OCI-M1 (cell line): ENCODE measurements at places on chromosomes 2 and 18.

GRCh38 chr2:217218269-217219163 lies 358.7 kb upstream of the TNP1 start:
- peak; percentile 96 for DNase-seq

DNA sequence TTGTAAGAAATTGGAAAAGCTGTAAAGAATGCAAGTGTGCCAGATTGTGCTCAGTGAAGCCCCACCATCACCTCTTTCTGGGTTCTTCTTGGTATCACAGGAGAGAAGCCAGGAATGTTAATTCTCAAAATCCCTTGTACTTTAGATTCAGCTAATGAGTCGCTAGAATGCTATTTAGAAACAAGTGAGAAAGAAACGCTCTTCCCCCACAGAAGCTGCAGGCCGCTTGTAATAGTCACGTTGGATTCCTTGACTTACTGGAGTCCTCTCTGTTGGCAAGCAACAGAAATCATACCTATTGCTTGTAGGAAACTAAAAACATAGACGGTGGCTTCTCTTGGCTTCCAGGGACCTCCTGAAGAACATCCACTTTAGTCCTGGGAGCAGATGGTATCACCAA lies 375.6 kb upstream of the LRATD1 start:
- DNase-seq: no peak

- DNase-seq: peak; percentile 13
Observed at GRCh38 chr2:238864207-238865014, 16.5 kb downstream of the TWIST2 start.

- no peak for DNase-seq
Observed at GRCh38 chr2:3545788-3546478, 12.2 kb downstream of the RNASEH1 start.

- no peak for DNase-seq
Observed at GRCh38 chr2:74290066-74290465, 53.1 kb downstream of the SLC4A5 start.

DNA sequence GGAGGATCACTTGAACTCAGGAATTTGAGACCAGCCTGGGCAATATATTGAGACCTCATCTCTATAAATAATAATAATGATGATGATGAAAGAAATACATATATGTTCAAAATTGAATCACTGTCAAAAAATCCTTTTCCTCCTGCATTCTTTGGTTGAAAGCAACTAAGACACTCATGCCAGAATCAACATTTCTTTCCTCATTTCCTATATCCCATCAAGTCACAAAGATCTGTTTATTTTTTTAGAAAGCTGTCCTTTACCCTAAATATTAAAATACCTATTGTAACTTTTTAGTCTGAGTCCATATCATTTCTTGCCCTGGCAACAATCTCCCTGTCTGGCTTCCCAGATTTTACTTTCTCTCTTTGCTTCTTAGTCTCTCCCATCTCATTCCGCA lies 31.8 kb upstream of the PPP4R3B start:
- DNase-seq: no peak

DNA sequence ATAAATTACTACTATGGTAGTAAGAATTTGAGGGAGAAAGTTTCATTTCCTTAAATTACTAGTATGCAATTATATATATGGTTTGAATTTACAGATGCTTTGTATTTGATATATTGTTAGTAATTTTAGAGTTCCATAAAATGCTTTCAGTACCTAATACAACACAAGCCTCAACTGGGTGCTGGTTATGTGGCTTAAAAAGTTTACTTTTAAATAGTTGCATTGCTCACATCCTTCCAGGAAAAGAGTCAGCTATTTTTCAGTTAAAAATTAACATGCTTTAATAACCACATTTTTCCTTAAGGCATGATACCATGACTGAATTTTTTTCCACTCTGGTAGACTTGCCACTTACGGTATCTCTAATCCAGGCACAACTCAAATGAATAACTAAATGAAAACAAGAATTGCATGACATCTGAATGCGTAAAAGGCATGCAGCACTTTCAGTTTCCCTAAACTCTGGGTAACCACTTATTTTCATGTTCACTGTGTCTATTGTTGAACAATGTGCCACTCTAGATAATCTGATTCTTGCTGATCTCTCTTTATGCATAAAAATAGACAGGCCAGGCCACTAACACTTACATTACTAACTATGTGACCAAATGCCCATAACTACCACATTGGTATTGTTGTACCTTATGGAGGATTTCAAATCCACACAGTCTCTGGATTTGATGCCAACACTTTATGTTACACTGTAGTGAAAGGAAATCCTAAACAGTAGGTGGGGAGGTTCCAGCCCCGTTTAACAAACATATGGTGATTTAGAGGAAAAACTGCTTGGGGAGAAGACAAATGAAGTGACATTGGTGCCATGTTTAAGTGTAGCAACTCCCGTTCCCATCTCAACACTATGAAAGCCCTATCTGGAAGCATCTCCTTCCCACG lies 35.5 kb upstream of the SLC35F5 start:
- peak; percentile 58 for DNase-seq

GRCh38 chr18:77560341-77560992 lies 310.8 kb downstream of the GALR1 start:
- no peak for DNase-seq

DNA sequence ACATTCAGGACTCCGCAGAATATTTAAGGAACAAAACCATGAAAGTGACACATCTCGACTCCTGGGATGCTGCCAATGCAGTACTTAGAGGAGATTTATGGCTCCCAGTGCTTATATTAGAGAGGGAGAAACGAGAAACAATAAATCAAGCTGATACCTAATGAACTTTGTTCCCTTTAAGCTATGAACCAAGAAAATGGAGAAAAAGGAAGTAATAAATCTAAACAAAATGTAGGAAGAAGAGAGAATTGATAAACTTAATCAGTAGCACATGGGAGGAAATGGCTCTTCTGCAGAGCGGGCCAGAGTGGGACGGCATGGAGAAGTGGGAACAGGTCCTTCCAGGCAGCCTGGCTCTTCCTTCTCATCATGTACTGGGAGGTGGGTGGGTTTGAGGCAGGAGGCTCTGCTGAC lies 42.7 kb downstream of the NPPC start:
- peak; percentile 7 for DNase-seq

- DNase-seq: no peak
Observed at GRCh38 chr2:66649006-66649405, 214.1 kb downstream of the MEIS1 start.

- DNase-seq: no peak
Observed at GRCh38 chr2:143675021-143675420, 545.8 kb downstream of the ARHGAP15 start.

DNA sequence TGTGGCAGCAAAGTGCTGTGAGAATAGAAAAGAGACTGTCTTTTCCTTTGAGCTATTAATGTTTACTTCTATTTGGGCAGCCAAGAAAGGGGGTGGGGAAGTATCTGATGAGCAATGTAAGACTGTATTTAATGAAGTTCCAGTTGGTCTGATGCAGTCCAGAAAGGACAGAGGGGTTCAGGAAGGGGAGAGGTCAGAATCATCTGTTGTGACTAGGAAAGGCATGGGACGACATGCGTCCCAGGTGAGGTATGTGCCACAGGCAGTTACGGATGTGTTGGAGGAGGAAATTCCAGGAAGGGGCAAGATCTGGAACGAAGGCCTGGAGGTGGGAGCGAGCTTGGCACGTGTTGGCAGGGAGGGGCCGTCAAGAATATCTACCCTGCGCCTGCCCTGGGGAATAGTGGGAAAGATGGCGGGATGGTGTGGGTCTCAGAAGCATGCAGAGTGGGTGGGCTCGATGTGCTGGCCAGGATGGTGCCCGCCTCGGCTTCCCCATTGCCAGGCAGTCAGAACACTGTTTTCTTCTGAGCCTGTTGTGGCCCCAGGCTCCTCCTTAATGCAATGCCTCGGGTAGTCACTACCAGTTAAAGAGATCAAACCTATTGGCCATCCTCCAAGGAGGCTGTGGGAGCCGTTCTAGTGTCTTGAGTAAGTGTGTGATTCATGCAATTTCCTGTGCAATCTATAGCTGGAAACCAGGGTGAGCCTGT lies 57.8 kb upstream of the TXNDC2 start:
- peak; percentile 95 for DNase-seq

DNA sequence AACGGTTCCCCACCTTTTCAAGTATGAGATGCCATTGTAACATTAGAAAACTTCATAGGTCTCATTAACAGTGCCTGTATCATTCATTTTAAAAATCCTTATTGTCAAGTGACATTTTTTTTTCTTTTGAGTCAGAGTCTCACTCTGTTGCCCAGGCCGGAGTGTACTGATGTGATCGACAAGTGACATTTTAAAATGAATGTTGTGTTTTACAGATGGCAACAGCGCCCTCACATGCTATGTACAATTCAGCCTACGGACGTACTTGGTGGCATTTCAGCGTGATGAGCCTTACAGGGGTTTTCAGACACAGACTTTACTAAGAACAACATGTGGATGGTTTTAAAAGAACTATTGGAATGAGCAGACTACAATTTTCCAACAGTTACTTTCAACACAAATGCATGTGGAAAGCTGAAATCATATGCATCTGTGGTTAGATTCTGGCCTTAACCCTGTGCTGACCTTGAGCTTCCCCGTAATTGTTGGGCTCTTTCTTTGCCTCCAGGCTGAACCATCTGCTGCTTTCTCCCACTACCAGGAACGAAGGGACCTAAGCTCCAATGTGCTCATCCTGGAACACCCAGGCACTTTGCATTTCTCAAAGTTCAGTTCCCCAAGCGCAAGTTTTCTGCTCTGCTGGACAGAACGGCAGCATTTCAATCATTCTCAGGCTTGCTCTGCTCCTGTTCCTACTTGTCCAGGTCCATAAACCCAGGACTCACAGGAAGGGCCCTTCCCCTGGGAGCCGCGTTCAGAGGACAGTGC lies 119.9 kb upstream of the NDUFV2 start:
- peak; percentile 92 for DNase-seq

DNA sequence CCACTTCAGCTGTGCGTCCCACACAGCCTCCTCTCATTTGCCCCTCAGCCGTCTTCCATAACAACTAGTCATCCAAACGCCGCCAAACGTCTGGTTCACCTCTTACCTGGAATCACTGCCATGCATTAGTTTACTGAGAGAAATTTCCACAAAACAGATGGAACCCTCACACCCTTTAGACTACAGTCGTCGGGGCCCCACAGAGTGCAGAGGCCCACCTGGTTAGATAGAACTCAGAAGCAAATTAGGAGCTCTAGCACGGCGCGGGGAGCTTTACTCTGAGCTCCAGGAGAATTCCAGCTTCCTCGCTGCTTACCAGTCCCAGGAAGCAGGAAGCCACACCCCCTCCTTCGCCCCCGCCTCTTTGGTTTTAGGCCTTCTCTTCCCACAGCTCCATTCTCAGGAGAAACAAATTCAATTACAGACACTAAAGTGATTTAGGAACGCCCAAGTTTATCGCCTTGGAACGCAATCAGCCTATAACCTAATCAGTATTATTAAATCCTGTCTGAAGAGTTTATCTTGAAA lies 9.4 kb downstream of the RNU2-63P start:
- DNase-seq: no peak

DNA sequence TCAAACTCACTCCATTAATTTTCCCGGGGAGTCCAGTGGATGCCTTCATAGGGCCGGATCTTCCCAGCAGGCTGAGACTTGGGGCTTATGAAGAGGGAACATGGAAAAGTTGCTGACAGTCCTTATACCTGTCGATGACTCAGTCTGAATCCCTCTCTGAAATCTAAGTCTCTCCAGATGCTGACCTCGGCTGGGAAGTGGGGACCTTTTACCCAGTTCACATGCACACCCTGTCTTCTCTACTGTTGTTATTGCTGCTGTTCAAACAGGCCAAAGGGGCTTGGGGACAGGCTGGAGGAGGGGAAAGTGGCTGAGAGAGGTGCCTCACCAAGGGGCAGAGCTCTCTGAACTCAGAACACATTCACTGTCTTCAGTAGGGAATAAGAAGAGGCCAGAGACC lies 4.1 kb upstream of the TNP1 start:
- no peak for DNase-seq

- no peak for DNase-seq
Observed at GRCh38 chr2:188023035-188023434, 268.6 kb upstream of the GULP1 start.

GRCh38 chr2:221551864-221552263 lies 20.2 kb downstream of the EPHA4 start:
- DNase-seq: no peak

- no peak for DNase-seq
Observed at GRCh38 chr2:72917138-72917876, at the start of gene EMX1. Gene EMX1, plus strand, starts transcription at chr2:72917519. Its CDS starts 334 bp downstream, at chr2:72917853.

DNA sequence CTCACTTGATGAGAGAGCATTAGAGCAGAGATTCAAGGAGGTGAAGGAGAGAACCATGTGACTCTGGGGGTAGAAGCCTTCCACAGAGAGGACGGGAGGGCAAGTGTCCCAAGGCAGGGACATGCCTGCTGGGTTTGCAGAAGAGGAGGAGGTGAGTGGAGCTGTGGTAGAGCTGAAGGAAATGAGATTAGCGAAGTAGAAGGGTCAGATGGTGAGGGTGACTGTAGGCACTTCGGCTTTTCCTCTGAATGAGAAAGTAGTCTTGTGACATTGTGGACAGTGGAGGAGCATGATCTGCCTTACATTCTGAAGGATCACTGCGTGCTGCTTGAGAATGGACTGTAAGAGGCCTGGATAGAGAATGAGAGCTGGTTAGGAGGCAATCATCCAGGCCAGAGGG lies 126.0 kb downstream of the NXPH2 start:
- peak; percentile 2 for DNase-seq

GRCh38 chr2:9980520-9980919 lies 29.0 kb downstream of the GRHL1 start:
- no peak for DNase-seq

DNA sequence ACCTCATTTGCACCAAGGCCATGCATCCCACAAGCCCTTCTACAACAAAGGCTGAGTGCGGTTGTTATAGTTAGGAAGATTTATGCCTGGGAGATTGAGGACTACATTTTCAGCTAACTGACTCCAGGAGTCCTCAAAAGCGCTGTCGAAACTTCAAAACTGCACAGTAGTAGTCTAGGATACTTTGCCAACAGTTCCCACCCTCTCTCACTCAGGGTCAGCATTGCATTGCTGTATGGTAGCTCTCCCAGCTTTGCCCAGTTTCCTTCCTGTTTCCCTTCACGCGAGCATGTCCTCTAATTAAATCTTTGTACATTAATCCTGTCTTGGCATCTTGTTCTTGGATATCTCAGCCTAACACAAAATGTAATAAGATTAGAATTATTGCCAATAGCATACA lies 420.6 kb upstream of the UBE2E3 start:
- DNase-seq: no peak

DNA sequence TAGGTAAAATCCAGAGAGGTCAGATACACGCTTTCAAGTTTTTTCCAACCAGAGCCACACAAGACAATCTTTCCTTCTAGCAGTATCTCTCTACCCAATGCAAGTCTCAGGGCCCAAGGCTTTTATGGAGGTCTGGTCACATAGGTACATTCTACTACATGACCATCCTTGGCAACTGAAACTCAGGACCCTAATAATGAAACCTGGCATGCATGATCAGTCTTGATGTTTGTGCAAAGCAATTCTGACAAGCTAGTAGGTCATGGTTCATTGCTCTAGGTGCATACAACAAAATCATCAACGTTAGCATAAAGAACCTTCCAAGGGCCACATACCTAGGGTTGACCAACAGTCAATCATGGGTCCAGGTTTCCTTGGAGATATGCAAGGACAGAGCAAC lies 33.2 kb upstream of the CCDC88A start:
- DNase-seq: no peak

DNA sequence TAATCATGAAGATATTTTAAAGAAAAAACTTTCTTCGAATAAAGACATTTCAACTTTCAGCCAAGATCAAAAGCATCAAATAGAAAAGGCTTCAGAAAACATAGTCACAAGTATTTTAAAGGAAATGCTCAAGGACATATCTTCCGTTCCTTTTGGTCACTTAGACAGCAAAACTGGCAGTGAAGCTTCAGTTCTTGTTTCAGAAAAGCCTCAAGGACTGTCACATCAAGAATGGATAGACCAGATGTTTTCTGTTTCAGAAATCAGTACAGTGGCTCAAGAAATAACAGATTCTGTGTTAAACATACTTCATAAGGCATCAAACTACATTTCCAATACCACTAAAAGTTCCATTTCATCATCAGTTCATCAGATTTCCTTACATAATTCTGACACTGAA lies 51.8 kb downstream of the FSIP2 start:
- DNase-seq: no peak
